Activated CD4-positive, alpha-beta T cell treated with anti-CD3 and anti-CD28 coated beads, Interleukin-2, amount 10 ng/mL, durations not matched to agents 24 days and 14 days (primary cell): ENCODE measurements at places on chromosomes 5 and 9. TPM values are rescaled to one million over a fixed set of nuclear protein-coding genes. Genes with fewer than 3 reads are reported as not detected.

The NRARP gene
- 12.9 and 13.4 TPM in 2 replicates for total RNA-seq

DNA sequence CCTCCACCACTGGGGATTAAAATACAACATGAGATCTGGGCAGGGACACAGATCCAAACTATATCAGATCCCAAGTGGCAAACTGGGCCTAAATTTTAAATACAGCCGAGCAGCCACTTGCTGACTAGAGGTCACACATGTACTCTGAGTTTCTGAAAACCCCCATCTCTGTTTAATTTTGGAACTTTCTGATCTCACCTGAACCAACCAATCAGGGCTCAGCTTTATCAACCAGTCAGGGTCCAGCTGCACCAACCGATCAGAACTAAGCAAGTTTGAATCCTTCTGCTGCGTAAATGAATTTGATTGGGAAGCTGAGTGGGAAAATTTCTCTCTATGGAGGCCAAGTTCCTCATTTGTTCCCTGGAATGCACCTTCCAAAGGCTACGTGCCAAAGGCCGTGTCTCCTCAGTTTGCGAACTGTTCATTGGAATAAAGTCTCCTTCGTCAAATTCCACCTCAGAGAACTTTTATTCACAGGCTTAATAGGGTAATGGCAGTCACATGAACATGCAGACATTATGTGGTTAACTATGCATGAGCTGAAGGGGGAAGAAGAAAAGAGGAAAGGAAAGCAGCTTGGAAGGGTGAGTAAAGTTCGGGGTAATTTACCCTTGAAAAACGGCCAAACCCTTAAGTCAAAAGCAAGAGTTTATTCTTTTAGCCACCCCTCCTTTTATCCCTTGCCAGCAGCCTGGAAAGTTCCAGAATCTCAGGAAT, 3.7 kb downstream of the CD180 start:
- H3K4me1 ChIP-seq: peaks cover 45% of the 10 kb centered on the region
- H3K4me3 ChIP-seq: no peak overlapping the region
- DNase-seq: no peak
- no peak overlapping the region for H3K27ac ChIP-seq
- peaks cover 22% of the 10 kb centered on the region for H3K36me3 ChIP-seq
- H3K27me3 ChIP-seq: no peaks in the 10 kb centered on the region

- H3K4me1 ChIP-seq: peaks cover 25% of the 10 kb centered on the region
- no peaks in the 10 kb centered on the region for H3K36me3 ChIP-seq
- DNase-seq: no peak
- no peak overlapping the region for H3K27ac ChIP-seq
- H3K27me3 ChIP-seq: peaks cover 2% of the 10 kb centered on the region
Measured at GRCh38 chr9:131361202-131361833, 32.6 kb upstream of the PRRC2B start.

- no peak for DNase-seq
- H3K4me1 ChIP-seq: no peaks in the 10 kb centered on the region
- H3K27me3 ChIP-seq: no peaks in the 10 kb centered on the region
- H3K36me3 ChIP-seq: no peaks in the 10 kb centered on the region
- H3K27ac ChIP-seq: no peak overlapping the region
Measured at GRCh38 chr9:133637451-133638055, 1.4 kb downstream of the DBH start.

DNA sequence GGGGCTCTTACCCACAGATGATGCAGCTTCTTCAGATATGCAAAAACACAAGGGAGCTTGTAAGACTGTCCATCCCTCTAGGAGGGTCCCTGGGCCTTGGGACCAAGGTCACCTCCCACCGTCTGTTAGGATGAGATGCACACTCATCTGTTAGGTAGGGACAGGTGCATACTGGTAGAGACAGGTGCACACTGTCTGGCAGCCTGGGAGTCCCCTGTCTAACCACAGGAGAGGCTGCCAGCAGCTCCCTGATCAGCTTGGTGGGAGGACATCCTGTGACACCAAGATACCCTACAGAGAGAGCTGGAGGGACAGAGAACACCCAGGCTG, 13.2 kb downstream of the TSPAN17 start:
- no peak overlapping the region for H3K27ac ChIP-seq
- no peak overlapping the region for H3K4me3 ChIP-seq
- H3K27me3 ChIP-seq: peaks cover 11% of the 10 kb centered on the region
- peaks cover 25% of the 10 kb centered on the region for H3K4me1 ChIP-seq
- peaks cover 8% of the 10 kb centered on the region for H3K36me3 ChIP-seq

- DNase-seq: no peak
- peaks cover 8% of the 10 kb centered on the region for H3K36me3 ChIP-seq
- H3K27me3 ChIP-seq: no peaks in the 10 kb centered on the region
- no peak overlapping the region for H3K4me3 ChIP-seq
Measured at GRCh38 chr5:123518111-123518510, 6.1 kb downstream of the CSNK1G3 start.
